ENCODE measurements at places on chromosomes 6 and 20.

DNA sequence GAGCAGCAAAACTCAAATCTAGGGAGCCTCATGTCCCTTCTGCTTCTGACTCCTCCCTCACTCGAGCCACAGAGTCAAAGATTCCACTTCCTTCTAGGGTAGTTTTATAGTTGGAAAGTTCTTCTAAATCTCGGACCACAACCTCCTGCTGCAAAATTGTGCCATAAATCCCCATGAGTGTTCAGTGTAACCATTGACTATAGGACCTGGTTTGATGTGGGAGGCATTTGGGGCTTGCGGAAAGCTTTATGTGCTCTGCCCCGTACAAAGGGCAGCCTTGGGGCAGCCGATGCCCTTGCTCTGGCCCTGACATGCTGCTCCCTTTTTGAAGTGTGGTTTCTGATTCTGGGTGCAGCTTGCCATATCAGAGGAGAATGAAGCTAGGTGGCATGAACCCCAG, 43.6 kb upstream of the IER3 start:
- DNase-seq, result no peak

DNA sequence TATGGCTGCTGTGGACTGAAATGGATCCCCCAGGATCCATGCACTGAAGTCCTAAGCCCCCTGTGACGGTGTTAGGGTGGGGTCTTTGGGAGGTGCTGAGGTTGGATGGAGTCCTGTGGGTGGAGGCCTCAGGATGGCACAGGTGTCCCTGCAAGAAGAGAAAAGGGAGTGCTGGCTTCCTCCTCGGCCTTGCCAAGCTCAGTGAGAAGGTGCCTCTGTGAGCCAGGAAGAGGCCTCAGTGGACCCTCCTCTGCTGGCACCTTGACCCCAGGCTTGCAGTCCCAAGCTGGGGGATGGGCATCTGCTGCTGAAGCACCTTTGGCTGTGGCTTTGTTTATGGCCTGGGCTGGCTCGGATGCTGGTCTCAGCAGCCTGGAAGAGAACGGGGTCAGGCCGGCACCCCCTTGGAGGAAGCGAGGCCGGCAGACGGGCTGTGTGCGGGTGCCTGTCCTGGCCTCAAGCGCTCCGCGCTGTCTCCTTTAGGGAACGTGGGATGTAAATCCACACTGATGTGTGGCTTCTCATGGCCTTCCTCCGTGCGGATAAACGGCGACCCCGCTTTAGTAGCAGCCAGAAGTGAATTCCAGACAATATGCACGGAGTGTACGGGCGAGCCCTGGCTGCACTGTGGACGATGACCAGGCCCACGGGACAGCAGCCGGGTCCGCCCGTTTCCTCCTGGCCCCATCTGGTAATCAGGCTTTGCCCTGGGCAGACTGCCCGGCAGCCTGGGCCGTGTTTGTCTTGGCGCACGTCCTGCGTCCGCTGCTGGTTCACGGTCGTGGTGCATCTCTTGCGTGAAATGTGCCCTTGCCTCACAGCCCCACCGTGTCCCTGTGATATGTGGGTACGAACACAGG, 182.6 kb downstream of the ERMARD start:
- no peak for DNase-seq

DNA sequence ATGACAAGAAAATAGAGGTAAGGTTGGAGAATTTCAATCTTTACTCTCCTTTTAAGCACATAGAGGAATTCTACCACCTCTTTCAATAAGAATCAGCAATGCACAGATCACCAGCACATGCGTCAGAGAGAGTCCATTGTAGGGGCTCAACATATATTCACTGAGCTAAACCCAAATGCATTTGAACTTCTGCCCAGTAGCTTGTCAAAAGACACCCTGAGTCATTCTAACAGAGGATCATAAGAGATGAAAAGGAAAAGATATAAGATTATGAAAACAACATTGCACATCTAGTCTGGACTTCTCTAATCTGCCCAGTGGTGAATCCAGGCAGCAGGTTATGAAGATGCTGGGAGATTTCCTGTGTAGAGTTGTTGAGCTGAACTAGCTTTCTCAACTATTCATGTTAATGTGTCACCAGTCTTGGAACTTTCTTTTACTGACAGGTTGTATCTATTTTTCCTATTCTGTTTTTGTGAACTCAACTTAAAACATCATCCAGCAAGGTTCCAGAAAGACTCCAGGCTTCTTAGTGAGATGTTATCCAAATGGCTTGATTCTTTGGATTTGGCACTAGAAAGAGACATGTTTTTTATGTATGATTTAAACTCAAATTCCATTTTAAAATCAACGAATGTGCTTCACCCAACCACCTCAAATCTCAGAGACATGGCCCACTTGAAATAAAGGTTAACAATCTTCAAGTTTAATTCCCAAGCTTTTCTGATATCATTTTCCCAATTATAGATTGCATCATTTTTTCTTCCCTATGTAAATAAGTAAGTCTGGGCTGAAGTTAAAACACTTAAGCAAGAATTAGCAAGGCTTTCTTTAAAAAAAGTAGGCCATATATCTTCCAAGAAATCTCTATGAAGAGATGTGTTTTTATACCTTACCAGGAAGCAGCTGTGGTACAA, 89.3 kb downstream of the TSHZ2 start:
- DNase-seq, result no peak

GRCh38 chr20:62063981-62064769, 1.5 kb downstream of the TAF4 start:
- DNase-seq, result no peak

DNA sequence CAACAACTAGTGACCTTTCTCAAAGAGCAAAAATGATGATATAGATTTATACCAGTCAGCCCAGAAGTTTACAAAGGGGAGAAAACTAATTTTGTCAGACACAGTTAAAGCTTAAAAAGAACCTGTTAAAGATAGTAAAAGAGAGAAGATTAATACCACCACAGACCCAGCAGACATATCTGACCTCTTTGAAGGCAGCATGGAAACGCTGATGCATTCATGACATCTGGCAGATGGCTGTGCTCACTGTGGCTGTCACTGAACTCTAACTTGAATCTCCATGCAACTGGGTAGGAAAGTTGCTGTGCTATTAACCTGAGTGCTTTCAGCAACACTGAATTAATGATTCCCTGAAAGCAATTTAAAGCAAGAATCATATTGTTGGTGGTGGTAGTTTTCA, 159.8 kb upstream of the PRDM1 start:
- no peak for DNase-seq

GRCh38 chr6:113846577-113846976, 10.6 kb upstream of the MARCKS start:
- no peak for DNase-seq

GRCh38 chr6:2990248-2990931, 9.3 kb upstream of the NQO2 start:
- DNase-seq, result no peak

- DNase-seq, result no peak
These were observed 5.0 kb upstream of the PTPRK start for GRCh38 chr6:128525406-128525805.

DNA sequence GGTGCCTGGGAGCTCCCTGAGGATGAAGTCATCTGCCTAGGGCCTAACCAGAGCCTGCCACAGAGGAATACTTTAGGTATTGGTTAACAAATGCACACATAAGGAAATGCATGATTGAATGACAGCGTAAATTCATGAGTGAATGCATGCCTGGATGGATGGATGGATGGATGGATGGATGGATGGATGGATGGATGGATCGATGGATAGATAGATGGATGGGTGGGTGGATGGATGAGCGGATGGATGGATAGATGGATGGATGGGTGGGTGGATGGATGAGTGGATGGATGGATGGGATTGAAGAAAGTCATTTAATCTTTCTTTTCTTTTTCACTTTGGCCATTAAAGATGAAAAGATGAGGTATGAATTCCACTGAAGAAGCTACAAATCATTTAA, 111.9 kb upstream of the SIRPG start:
- no peak for DNase-seq

- DNase-seq, result no peak
These were observed 89.3 kb downstream of the L3MBTL3 start for GRCh38 chr6:130107710-130108109.

DNA sequence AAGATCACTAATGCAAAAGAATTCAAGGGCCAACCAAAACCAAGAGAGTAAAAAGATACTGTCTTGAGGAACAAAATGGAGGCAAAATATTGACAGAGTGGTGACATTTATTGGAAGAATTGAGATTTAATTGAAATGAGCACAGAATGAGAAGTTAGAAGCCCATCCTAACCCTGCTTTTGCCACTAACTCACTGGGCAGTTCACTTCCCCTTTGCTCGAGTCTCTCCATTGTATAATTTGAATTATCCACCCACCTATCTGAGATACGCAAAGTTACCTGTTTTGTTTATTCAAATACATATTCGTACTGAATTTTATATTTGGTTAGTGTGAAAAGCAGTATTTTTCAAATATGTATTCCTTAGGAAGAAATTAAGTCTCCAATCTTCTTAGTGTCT, 204.5 kb upstream of the PRDM1 start:
- DNase-seq, result no peak

- no peak for DNase-seq
These were observed 31.6 kb downstream of the ADGRG6 start for GRCh38 chr6:142333431-142333830.

DNA sequence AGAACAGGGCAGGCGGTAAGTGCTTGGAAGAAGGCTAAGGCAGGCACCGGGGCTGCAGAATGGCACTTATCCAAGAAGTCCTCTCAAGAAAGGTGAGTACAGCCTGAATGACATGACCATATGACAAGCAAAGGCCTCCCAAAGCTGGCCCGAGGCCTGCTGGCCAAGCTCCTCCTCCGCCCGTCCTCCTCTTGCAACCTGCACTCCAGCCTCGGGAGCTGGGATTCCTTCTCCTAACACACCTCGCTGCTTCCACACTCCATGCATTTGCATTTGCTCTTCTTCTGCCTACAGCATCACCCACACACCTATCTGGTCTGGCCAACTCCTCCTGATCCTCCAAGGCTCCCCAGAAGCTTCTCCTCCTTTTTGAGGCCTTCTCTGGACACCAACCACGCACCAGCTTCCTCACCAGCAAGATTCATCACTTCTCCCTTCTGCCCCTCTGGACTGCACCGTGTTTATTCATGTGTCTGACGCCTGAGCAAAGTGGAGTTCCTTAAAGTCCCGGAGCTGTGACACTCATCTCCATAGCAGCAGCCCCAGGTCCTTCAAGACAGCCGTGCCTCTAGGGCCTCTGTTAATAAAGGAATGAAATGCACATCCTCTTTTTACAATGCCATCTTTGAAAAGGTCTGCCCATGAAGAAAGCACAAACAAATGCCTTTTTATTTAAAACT, 32.3 kb downstream of the CNKSR3 start:
- DNase-seq, result no peak

GRCh38 chr6:66638099-66638498, 931.1 kb upstream of the EYS start:
- no peak for DNase-seq

DNA sequence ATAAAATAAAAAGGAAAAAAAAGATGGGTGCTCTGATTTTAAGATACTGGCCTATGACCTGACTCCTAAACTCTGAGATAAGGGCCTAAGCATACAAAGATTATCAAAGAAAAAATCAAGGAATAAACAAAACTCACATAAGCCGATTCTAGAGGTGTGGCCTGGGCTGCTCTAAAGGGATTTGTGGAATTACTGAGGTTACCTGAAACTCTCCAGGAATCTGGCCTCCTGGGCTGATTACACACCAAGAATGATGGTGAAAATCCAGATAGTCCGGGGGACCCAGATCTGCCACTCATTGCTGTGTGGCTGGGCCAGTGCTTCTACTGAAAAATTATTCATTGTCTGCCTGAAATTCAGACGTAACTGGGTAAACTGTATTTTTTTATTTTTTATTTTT, 122.7 kb upstream of the RNF24 start:
- no peak for DNase-seq

GRCh38 chr20:17836303-17836861, 132.2 kb downstream of the SNX5 start:
- no peak for DNase-seq

DNA sequence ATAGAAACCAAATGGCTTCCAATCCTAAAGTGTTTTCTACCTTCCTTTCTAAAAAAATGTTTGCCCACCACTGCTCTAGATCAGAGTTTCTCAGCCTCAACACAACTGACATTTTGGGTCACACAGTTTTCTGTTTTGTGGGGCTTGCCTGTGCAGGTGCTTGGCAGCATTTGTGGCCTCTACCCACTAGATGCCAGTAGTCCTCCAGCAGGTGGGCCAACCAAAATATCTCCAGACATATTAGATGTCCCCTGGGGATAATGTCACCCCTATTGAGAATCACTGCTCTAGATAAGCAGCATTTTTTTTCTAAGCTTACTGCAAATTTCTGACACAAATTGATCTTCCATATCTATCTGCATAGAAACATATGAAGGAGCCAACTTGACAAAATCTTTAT, 26.3 kb upstream of the EPM2A start:
- no peak for DNase-seq

DNA sequence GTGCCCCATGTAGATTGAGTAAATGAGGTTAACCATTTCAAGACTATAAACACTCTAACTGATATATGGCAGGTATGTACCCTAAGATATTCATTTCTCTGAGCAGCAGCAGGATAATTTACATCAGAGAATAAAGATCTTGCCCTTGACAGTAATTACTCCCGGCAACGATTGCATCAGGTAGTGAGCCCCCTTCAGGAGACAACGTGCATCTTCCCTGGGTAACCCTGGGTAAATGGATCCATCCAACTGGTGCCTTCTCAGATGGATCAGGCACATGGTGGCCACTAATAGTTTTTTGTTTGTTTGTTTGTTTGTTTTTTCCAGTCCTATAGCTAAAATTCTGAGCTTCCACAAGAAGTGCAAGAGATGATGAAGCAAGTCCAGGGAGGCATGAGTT, 469.4 kb upstream of the SLC35B3 start:
- DNase-seq, result no peak

- peak; percentile 70 for DNase-seq
These were observed 46.2 kb downstream of the SLC22A23 start for GRCh38 chr6:3410385-3411360.

DNA sequence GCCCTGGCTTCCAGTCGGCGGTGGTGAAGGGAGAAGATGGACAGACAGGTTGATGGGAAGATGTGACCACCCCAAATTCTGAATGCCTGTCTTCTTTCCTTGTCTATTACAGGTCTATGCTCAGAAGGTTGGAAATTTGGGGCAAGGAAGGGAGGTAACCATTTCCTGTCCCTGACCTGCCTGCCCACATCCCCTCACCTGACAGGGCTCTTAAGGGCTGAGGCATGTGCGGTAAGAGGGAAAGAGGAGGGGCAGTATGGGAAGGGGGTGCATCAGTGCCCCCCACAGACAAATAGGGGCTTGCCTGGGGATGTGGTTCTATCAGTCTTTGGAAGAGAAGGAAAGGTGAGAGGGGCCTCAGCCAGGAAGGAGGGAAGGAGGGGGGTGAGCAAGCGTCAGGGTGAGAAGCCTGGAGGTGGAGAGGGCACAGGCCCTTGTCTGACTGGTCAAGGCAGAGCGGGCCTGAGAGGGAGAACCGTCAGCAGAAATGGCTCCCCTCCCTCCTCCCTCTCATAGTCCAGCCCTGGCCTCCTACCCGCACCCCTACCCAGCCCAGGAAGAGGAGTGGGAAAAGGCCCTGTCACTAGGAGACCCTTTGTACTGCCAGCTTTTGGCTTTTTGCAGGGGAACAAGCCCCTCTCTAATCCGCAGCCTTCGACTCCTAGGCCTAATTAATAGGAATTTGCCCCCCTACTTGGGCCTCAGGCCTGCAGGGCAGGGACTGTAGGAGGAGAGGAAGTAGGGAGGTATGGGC, 104.4 kb upstream of the FOXP4 start:
- DNase-seq, result no peak

Measured in stimulated activated CD4-positive, alpha-beta T cell treated with anti-CD3 and anti-CD28 coated beads, Interleukin-4, amount 100 ng/mL, for 24 hours (primary cell).